ENCODE measurements at places on chromosomes 5 and 9. TPM values are rescaled to one million over a fixed set of nuclear protein-coding genes. Genes with fewer than 3 reads are reported as not detected.

GRCh38 chr5:109053995-109054417, 306.3 kb downstream of the FER start:
- no peak for DNase-seq

DNA sequence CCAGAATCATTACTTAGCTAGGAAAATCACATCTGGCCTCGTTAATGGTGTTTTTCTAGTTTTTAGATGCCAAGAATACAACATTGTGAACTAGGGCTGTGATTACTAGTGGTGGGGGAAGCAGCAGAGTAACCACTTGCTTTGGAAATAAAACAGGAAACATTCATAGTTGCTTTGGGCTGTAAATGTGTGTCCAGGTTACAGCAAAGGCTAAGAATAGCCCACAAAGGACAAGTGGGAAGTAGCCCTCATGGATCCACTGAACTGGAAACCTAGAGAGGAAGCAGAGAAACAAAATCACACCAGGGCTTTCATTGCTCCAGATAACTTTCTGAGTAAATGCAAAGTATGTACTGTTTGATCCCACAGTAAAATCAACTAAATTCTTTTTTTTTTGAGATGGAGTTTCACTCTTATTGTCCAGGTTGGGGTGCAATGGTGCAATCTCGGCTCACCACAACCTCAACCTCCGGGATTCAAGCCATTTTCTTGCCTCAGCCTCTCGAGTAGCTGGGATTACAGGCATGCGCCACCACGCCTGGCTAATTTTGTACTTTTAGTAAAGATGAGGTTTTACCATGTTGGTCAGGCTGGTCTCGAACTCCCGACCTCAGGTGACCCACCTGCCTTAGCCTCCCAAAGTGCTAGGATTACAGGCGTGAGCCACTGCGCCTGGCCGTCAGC, 56.2 kb upstream of the TNFSF15 start:
- DNase-seq = no peak

GRCh38 chr5:160339406-160340130, 27.2 kb upstream of the CCNJL start:
- DNase-seq = no peak

GRCh38 chr5:93274291-93274690, 306.7 kb downstream of the NR2F1-AS1 start:
- DNase-seq = no peak

Gene ANKRD31
- total RNA-seq = 0.13 TPM

DNA sequence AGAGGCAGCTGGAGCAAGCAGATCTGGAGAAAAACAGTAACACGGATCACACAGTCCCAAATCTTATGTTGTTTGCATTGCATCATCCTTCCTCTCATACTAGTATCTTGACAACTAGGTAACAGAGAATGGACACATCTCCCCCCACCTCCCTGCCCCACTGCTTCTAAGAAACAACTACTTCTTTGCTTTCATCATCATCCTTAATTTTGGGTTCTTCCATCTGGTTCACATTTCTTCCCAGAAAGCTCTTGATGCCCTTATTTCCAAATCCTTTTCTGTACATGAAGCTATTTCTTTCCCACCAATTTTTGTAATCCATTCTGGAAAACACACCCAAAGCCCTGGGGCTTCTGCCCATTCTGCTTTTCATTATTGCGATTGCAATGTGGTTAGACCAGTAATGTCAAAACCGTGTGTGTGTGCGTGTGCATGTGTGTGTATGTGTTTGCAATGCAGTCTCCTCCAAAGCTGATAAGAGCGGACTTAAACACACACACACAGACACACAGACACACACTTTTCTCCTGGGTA, 254.7 kb upstream of the SLC30A5 start:
- DNase-seq = no peak

DNA sequence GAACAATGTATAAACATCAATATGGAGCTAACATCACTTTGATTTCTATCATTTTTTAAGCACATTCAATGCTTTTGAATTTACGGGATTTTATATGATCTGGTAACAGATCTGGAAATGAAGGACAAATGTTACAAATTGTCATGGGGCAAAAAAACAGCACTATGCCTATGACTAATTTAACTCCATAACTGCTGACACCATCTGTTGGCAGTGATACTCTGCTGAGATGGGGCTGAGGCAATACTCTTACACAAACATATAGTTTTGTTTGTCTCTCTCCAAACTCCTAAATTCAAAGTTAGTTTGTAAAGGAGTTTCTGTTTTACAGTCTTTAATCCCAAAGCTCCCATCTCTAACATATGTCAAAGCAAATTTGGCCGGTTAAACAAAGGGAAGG, 132.5 kb upstream of the FER start:
- no peak for DNase-seq

Gene CCL27
- total RNA-seq = not detected

Gene PCSK5
- total RNA-seq = 79.6 TPM

- DNase-seq = peak; percentile 3
Observed at GRCh38 chr9:35001803-35002502, 12.4 kb downstream of the DNAJB5 start.

DNA sequence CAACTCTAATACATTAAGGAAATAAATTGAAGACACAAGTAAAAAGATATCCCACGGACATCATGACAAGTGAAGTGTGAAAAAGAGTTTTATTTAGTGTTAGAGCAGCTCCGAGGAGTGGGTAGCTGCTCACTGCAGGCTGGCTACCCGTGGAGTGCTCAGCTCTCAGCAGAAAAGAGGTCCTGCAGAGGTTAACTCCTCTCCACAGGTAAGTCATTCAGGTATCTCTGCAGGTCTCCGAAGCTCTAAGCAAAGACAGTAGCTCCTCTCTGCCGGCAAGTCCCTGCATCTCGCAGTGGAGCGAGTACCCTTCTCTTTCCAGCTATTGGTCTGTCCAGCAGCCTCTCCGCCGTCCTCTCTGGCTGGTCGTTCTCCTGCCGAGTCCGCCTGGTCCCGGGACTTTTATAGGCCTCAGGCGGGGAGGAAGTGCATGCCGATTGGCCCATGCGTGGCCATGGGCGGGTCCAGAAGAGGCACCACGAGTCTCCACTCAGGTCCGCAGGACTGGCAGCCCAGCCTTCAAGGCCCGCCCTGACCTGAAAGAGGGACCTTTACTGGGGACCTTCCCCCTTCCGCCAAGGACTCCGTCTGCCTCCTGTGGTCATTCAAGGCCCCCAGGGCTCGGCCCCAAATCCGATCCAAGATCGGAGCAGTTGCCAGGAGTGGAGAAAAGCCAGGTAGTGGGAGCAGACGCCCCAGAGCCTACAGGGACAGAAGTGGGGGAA, 29.9 kb downstream of the BTNL9 start:
- DNase-seq = no peak

DNA sequence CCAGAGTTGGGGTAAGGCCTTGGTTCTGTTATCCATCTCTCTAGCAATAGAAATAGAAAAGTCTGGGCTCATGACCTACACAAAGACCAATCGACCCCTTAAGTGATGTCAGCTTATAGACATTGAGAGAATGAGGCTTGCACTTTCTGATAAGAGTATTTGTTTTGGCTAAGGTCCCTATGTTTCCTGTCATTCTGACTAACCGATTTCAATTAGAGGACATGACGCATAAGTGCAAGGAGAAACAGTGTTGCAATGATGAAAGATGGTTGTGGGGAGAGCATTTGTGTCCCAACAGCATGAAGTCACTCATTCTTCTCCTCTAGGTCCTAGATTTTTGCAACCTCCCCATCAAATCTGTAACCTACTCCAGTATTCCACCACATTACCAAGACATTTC, 255.1 kb downstream of the MAT2B start:
- no peak for DNase-seq

GRCh38 chr9:4389003-4389402, 89.1 kb upstream of the GLIS3 start:
- no peak for DNase-seq

DNA sequence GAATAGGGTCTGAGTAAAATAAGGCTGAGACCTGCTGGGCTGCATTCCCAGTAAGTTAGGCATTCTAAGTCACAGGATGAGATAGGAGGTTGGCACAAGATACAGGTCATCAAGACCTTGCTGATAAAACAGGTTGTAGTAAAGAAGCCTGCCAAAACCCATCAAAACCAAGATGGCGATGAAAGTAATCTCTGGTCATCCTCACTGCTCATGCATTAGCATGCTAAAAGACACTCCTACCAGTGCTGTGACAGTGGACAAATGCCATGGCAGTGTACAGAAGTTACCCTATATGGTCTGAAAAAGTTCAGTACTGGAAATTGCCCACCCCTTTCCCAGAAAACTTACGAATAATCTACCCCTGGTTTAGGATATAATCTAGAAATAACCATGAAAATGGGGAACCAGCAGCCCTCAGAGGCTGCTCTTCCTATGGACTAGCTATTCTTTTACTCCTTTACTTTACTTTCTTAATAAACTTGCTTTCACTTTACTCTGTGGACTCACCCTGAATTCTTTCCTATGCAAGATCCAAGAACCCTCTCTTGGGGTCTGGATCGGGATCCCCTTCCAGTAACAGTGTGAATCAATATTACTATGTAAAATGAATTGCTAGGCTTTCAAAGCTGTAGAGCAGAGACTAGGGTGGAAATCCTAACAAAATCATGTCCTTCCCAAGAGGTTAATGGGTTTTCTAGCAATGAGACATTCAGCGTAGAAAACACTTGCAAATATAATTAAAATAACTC, 257.8 kb downstream of the KIAA0825 start:
- no peak for DNase-seq

DNA sequence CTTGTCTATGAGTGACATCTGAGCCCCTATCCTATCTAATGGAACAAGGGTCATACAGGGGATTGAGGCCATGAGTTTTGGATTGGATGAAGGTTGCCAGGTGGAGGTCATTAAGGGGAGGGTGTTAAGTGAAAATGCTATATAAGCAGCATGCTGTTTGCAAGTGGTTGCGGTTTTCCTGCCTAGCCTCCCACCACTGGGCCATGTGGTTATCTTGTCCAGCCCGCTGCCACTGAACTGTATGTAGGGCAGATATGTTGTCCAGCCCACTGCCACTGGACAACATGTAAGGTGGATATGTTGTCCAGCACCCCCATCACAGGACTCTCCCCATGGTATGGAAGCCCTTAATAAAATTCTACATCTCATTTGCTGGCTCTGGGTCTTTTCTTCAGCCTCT, 200.0 kb downstream of the FGF10 start:
- DNase-seq = no peak

GRCh38 chr5:107313098-107313497, 357.6 kb downstream of the EFNA5 start:
- no peak for DNase-seq

Gene TLE4
- 25.5 TPM for total RNA-seq

GRCh38 chr5:141844414-141845097, 33.7 kb downstream of the PCDH1 start:
- no peak for DNase-seq

DNA sequence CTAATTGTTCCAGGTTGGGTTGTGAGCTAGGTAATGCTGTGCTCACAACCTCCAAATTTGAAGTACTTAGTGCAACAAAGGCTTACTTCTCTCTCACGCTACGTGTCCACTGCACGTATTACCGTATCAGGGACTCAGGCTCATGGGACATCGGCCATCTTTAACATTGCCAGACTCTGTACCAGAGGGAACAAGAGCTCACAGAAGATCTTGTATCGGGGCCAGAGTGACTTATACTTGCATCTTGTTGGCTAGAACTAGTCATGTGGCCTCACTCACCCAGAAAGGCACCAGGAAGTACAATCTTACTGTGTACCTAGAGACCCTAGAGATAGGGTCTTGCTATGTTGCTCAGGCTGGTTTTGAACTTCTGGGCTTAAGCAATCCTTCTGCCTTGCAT, 81.1 kb upstream of the KLF9 start:
- DNase-seq = no peak

GRCh38 chr9:12658531-12659209, 34.5 kb upstream of the TYRP1 start:
- DNase-seq = no peak

DNA sequence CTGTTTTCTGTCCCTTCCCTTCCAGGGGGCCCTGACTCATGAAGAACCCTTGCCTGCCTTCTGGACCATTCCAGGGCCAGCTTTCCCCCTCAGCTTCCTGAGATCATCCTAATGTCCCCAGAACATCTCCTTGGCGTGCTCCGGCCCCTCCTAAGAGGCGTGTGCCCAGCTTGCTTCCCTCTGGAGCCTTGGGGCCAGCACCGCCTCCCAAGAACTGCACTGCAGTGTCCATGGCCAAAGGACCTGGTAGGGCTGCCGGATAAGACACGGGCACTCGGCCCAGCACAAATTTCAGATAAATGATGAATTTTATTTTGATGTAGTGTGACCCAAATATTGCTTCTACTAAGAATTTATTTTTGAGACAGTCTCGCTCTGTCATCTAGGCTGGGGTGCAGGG, 20.7 kb upstream of the SLC12A7 start:
- no peak for DNase-seq

Gene PCDHB3
- 3.6 TPM for total RNA-seq

Gene PRR16
- total RNA-seq = 3.3 TPM

Gene SPOCK1
- total RNA-seq = 59.8 TPM

- DNase-seq = peak; percentile 49
Observed at GRCh38 chr9:93265301-93265971, 81.5 kb downstream of the WNK2 start.

DNA sequence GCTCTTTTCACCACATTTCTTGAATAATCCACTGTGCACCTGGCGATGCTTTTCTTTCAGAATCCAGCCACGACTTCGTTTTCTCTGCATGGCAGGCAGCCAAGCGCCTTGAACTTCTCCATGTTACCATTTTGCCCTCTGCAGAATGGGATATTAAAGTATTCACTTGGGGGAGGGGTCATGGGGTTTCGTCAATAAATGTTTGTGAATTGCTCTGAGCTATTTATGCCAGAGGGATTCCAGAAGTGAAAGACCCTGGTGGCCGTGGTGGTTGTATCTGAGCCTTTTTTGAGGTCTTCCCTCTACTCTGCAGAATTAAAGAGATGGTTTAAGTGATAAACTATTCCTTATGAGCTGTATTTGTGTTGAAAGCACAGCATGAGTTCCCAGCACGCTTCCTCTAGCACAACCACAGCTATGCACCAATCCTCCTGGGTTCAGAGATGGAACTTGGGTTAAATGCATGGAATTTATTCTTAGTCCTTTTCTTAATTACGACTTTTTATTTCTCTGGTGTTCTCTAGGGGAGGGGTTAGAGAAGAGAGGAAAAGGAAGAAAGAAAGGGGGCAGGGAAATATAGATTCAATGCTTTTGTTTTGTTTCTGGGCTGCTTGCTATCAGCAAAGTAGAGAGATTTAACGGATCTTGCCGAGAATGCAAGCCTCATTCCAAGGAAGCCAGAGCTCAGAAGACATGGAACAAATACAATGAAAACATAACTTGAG, 478.2 kb upstream of the TNC start:
- no peak for DNase-seq

GRCh38 chr9:109329638-109330258, 8.9 kb upstream of the EPB41L4B start:
- DNase-seq = peak; percentile 72

GRCh38 chr9:134522502-134522848, 119.1 kb upstream of the COL5A1 start:
- peak; percentile 60 for DNase-seq

Gene MRPS2
- total RNA-seq = 25.9 TPM

DNA sequence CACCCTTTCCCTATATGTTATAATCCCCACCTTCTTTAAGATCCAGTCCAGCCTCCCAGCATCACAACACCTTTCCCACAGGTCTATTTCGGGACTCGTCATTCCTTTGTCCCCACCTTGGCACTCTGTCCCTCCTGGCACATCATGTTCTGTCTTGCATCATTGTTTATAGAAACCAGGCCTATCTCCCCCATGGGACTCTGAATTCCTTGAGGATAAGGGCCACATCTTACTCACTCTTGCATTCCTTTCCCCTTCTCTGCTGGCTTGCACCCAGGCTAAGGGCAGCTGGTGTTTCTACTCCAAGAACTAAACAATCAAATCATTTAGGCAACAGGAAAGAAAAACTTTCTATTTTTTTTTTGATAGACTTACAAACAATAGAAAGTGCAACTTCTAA, 205.7 kb downstream of the AGTPBP1 start:
- DNase-seq = no peak

Gene CDC20B
- not detected for total RNA-seq

GRCh38 chr5:131825404-131826013, 28.7 kb upstream of the FNIP1 start:
- DNase-seq = no peak
